ENCODE measurements at places on chromosomes 3 and 15. TPM values are rescaled to one million over a fixed set of nuclear protein-coding genes. Genes with fewer than 3 reads are reported as not detected.

Gene INSYN1
- not detected for total RNA-seq

Gene GPR149
- total RNA-seq: not detected

Gene PATL2
- total RNA-seq: 0.15 TPM

DNA sequence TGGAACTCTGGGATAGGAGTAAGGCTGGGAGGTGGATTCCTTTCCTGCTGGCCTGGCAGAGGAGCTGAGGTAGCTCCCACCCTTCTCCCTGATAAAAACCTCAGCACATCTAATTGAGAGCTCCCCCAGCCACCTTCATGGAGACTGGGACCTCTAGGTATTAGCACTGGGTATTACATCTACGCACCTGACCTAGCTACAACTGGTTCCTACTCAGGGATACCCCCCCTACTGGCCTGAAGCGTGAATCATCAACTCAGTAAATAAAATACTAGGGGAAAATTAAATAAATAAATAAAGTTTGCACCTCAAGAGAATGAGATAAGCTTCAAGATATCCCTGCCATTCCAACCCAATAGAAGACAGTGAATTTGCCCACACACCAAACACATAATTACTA is 140.4 kb downstream of the NEK10 start:
- DNase-seq: peak; percentile 11

DNA sequence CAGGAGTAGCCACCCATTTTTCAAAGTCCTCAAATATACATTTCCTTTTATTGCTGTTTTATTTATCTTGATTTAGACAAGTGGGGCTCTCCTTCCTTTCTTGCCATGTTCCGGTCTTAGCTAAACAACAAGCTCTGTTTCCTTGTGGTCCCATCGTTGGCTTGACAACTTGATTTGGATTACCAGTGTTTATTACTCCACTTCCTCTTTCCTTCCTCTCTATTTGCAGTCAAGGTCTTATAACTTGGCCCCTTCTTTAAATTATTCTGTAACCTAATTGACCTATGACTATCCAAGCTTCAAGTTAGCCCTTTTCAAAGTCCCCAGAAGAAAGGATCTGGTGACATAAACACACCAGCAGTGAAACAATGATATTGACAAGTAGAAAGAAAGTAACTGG is 130.6 kb upstream of the STT3B start:
- DNase-seq: no peak

DNA sequence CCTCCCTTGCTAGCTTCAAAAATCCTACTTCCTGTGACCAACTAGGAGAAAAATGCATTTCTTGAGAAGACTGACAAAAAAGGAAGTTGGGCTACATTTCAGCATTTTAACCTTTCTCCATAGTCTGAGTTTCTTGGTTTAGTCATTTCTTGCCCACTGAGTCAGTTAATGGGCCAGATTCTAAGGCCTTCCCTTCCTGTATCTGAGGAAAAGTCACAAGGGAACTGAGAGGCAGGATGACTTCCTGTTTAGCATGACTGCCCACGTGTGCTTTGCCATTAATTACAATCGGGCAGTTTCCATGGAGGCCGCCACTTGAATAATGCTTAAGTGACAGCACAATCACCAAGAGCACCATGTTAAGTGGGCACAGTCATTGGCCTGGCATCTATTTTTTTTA is 794.4 kb upstream of the LMCD1 start:
- no peak for DNase-seq

- no peak for DNase-seq
Measured at GRCh38 chr3:8094415-8094814, 407.2 kb upstream of the LMCD1 start.

DNA sequence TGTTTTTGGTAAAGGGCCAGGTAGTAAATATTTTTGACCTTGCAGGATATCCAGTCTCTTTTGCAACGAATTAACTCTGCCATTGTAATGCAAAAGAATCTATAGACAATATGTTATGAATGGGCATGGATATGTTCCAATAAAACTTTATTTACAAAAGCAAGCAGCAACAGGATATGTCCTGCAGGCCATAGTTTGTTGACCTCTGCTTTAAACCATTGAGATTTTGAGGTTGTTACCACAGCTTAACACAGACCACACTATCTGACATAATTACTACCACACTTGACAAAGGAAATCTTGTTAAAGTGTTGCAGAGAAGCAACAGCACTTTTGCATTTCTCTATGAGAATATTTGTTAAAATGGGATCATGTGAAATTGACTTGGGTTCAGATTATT is 349.3 kb downstream of the ERC2 start:
- no peak for DNase-seq

Data from PC-3 (cell line).